ENCODE measurements at places on chromosomes 1 and 21. TPM values are rescaled to one million over a fixed set of nuclear protein-coding genes. Genes with fewer than 3 reads are reported as not detected.
A peak's percentile ranks its signal among the peaks of the same experiment; 100 is the strongest.

DNA sequence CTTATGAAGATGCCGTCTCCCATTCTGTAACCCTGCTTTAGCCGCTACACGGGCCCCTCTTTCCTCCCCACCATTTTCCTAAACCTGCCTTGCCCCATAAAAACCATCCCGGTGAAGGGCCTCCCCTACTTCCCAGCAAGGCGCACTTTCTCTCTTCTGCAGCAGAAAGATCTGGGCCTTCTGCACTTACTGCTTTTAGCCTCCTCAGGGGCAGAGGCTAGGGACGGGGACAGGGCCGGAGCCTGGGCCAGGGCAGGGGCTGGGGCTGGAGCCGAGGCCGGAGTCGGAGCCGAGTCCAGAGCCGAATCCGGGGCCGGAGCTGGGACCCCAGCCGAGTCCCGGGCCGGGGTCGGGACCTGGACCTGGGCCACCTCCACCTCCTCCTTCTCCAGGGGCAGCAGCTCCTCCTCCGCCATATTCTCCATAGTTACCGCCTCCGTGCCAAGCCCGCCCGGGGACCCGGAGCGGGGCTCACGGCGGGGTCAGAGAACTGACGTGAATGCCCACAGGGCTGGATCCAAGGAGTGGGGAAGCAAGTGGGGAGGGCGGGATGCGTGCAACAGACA lies 382 bp downstream of the TRMT1L start:
- no peak for DNase-seq

DNA sequence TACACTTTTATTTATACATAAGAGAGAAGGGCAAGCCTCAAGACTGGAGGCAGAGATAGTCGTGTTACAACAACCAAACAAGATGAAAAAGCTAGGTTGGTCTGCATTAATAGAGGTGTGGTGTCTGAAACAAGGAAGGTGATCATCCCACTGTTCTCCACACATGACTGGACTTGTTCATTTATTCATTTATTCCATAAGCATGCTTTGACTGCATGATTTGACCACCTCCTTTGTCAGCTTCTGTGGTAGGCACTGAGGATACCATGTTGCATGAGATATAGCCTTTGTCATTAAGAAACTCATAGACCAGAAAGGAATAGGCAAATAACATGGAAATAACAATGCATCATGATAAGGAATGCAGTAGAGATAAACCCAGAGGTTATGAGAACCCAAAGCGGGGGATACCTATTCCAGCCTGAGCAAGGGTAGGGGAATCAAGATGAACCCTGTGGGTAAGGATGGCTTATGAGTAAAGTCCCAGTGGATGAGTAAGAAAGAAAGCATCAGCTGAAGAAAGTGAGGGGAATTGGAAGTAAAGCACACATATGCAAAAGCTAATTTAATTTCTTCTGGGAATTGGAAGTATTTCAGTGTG lies 173.7 kb upstream of the FGGY start:
- DNase-seq: no peak

- DNase-seq: no peak
Observed at GRCh38 chr1:96425382-96426129, 296.0 kb upstream of the PTBP2 start.

DNA sequence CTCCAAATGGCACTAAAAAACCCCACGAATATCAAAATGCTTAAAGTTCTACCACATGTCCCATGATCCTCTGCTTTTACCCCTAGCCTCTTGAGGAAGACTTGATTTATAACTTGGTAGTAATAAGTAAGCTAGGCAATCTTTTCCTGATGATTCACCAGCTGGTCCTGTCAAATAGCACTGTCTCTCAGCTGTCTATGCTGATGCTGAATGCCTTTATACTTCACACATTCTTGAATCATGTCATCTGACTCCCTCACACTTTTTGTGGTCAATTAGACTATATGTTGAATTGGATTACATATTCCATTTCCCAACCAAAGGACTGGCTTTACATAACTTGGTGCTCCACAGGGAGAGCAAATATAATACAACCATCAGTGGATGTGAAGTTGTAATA lies 16.6 kb downstream of the C21orf91 start:
- DNase-seq: no peak

DNA sequence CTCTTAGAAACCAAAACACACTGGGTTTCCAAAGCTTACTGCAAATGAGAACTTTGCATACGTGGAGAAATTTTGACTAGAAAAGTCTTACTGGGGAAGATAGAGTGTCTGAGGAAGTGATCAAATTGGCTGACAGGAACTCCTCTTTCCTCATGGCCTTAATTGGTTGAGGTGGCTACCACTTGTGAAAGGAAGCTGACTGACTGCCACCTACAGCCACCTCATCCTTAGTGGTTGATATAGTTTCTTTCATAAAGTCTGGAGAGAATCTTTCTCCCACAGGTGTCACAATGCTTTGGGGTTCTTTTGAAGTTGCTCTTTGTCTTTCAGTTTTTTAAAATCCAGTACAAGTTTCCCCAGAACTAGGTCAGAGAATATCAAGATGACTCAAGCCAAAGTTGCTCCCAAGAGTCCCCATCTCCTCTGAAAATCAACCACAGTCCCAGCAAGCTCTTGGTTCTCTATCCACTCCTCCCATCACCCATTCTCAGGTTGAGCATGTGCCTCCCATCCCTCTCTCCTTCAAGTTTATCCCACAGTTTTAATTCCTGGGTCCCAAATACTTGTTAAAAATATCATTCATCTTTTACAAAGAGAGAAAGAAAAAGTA lies 43.3 kb downstream of the GPR88 start:
- DNase-seq: no peak

- DNase-seq: no peak
Observed at GRCh38 chr1:236938760-236939159, 65.5 kb downstream of the MT1HL1 start.

DNA sequence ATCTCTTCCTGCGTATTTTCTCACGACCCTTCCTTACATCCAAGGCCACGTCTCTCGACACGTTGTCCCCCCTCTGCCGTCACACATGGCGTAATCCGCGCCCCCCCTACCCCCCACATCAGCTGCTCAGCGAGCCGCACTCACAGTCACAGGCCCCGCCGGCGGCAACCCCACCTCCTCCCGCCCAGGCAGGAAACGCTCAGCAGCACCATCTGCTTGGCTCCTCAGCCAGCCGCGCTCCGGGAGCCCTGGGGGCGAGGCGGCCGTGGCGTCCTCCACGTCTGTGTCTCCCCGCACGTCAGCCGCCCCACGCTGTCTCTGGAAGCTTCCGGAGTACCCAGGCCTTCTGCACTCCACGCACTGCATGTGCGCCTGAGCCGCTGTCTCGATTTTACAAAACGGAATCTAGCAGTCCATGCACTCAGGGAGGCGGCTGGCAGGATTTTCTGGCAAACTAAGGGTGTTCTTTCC lies 64.6 kb downstream of the SIK1 start:
- peak; percentile 88 for DNase-seq

GRCh38 chr1:89615676-89616598 lies 17.0 kb upstream of the LRRC8C start:
- DNase-seq: no peak

DNA sequence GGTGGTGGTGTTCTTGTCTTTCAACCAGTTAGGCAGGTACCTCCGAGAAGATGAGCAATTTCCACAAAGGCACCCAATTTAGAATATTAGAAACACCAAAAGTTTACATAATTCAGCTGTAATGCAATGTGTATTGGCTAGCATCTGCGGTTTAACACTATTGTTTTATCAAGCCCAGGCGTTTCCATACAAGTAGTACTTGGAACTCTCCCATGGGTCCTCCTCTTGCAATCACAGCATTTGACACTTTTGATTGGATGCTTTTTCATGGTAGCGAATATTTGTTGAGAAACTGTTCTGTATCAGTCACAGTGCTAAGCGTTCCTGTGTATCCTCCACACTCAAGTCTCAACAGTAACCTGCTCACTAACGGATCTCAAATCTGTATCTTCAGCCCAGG lies 20.1 kb upstream of the MAP1LC3C start:
- DNase-seq: no peak

Gene KNCN
- not detected for total RNA-seq

Gene RAB42
- total RNA-seq: 7.0 TPM

Gene CALML6
- total RNA-seq: 0.72 TPM

Gene CDCP2
- total RNA-seq: not detected
